ENCODE measurements at places on chromosomes 6 and 20.

DNA sequence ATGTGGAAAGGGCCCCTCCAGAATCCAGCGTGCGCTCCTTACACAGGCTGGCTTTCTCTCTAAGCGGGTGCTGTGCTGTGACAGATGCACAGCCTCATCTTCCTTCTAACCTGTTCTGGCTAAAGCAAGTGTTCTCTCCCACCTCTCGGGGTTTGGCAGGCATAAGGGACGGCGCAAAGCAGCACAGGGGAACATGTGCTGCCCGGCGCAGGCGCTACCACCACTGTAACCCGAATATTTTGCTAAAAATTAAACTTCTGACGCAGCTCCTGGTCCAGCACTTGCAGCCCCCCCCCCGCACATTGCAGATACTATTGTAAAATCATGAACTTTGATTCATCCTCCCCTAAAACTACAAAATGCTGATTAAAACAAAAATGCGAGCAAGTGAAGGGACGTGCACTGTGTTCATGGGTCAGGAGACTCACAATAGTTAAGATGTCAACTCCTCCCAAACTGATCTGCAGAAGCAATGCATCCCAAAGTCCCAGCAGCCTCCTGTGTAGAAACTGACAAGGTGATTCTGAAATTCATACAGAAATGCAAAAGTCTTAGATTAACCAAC lies 43.0 kb downstream of the TAF4 start:
- no peak for DNase-seq

- no peak for DNase-seq
These were observed 485.8 kb upstream of the CITED2 start for GRCh38 chr6:139860203-139860602.

- no peak for DNase-seq
These were observed 159.4 kb upstream of the CITED2 start for GRCh38 chr6:139533573-139534471.

DNA sequence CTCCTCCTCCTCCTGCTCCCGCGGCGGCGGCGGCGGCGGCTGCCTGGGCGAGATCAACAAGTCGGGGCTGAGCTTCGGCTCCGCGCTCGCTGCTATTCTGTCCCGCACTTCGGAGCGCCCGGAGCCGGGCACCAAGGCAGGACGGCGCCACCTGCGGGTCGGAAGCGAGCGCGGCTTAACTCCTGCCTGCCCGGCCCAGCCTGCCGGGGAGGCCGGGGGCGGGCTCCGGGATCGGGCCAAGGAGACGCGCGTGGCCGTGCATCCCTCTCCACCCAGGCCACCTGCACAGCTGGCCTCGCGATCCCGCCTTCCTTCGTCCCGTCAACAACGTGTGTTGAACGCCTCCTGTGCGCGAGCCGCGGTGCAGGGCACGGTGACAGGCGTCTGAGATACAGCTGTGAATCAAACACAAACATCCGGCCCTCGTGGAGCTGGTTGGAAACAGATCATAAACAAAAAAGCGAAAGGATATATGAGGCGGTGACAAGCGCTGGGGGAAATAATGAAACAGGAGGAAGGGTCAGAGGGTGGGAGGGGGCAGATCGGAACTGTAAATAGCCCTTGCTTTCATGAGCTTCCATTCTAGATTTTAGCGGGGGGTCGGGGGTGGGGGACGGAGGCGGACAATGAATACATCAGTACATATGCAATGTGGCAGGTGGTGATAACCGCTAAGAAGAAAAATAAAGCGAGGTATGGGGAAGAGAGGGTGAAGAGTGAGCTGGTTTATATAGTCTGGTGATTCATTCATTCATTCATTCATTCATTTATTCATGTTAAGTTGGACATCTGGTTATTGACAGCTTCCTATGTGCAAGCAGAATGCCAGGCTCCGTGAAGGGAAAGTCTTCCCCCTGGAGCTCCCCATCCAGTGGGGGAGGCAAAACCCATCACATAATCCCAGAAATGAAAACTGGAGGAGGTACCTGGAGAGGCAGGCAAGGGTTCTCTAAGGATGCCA lies 2.0 kb upstream of the KCNB1 start:
- peak; percentile 72 for DNase-seq

DNA sequence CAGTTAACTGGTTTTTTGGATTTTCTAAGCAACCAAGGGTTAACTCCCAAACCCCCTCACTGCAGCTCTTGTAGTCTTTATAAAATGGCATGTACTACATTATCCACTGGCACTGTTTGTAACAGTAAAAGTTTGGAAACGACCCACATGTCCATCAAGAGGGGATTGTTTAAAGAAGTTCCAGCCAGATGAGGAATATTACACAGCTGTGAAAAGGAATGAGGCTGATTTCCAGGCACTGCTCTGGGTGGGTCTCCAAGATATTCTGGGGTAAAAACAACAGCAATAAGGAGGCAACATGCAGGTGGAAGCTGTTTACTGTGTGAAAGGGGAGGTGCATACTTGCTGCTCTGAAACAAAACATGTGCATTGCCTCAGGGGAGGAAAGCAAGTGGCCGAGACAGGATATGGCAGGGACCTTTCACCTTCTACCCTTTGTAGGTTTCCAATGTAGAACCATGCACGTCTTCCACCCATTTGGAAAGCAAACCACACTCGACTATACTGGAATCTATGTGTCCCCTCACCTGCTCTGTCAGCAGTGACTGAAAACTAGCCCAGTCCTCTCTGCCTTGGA lies 51.9 kb downstream of the GRM4 start:
- DNase-seq: no peak

DNA sequence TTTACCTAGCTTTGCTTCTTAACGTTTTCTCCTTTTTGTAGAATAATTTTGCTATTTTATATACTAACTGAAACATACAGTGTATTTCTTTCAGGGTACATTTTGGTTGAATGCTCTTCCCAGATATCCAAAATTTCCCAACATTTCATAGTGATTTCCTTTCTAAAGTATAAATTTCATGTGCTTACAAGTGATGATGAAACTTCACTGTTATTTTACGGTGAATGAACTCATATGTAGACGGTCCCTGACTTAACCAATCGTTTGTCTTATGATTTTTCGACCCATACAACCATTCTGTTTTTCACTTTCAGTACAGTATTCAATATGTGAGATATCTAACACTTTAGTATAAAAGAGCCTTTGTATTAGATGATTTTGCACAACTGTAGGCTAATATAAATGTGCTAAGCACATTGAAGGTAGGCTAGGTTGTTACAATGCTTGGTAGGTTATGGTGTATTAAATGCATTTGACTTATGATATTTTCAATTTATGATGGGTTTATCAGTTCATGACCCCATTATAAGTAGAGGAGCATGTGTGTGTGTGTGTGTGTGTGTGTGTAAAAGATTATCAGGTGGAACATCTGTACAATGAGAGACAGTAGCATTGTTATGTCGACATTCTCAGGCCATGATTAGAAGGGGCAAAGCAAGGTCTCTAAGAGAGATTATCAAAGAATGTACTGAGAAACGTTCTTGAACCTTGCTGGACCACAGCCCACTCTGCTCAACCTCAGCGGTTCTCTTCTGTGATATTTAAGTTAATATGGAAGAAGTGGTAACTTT lies 20.9 kb downstream of the HIVEP1 start:
- no peak for DNase-seq

GRCh38 chr6:4909063-4909706 lies 94.7 kb downstream of the RPP40 start:
- DNase-seq: no peak

GRCh38 chr20:14142171-14142570 lies 146.9 kb downstream of the MACROD2 start:
- DNase-seq: no peak

- peak; percentile 40 for DNase-seq
These were observed 47.5 kb downstream of the DSTN start for GRCh38 chr20:17617212-17617867.

- no peak for DNase-seq
These were observed 4.0 kb downstream of the ZBTB2 start for GRCh38 chr6:151387175-151387970.

- no peak for DNase-seq
These were observed 378.0 kb upstream of the FLRT3 start for GRCh38 chr20:14715400-14715799.

- DNase-seq: no peak
These were observed 34.9 kb downstream of the ASCC3 start for GRCh38 chr6:100846276-100846675.

GRCh38 chr6:147434076-147434475 lies 74.4 kb upstream of the SAMD5 start:
- DNase-seq: no peak

DNA sequence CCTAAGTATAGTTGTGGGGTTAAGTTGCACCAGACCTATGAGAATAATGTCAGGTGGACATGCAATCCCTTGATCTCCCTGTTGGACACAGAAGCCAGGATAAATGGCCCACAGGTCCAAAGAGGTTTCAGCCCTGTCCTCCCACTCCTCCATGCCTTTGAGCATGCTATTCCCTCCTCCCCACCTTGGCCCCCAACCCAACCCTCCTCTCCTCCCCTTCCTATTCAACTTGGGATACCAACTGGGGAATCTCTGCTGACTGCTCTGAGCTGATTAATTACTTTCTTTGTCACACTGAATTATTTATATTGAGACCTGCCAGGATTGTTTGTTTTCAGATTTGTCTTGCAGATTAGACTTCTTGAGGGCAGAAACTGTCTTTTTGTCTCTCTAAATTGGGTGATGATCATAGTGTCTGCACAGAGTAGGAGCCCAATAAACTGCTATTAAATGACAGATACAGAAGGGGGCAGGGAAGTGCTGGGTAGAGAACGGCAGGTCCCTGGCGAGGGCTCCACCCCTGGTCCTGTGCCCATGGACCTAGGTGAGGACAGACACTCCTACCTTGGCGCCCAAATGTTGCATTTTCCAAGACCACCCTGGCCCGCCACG lies 120.9 kb downstream of the UNC5CL start:
- no peak for DNase-seq

DNA sequence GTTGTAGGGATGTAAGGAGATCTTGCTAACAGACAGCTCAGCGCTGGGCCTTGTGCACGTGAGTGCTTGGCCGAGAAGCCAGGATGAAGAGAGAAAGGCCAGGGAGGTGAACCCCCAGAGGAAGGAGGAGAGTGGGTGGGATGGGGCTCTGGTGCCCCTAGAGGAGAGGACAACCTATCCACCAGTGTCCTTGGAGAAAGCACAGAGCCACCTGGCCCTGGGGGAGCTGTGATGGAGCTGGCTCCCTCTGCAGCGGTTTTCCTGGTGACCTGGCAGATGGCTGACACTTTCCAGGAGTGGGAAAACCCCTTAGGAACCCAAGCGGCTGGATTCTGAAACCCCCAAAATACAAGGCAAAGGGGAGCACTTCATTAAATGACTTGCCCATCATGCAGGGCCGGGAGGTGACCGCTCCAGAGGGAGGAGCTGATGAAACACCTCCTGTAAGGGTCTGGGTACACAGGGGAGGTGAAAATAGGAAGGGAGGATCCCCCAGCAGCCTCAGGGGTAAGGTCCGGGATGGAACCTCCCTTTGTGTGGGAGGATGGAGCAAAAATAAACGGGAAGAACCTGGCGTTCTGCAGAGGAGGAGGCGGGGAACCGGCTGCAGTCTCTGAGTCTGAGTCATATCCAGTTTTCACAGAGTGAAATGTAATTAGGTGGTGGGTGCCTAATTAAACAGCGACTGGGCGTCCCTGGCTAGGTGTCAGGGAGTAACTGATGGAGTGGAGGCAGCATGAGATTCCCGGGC lies 80.4 kb downstream of the SULF2 start:
- no peak for DNase-seq

GRCh38 chr6:7953753-7954152 lies 43.2 kb upstream of the TXNDC5 start:
- DNase-seq: no peak

GRCh38 chr6:160733050-160733646 lies 31.1 kb downstream of the PLG start:
- peak; percentile 15 for DNase-seq

DNA sequence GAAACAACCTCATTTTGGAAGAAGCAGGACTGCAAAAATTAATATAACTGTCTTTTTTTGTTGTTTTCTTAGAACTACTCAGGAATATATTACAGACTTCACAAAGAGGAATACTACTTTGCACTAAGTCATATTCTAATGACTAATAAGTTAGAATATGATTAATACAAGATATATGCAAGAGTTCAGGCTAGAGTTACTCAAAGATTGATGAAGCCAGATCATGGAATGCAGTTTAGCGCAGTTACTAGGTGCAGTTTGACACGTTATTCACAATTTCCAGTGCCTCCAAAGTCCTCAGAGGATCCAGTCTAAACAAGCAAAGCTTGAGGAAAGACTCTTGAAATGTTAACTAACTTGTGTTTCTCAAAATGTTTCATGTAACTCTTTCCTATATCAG lies 1.2 kb upstream of the MYCT1 start:
- DNase-seq: no peak

GRCh38 chr6:125078602-125079321 lies 74.8 kb upstream of the TPD52L1 start:
- DNase-seq: no peak

DNA sequence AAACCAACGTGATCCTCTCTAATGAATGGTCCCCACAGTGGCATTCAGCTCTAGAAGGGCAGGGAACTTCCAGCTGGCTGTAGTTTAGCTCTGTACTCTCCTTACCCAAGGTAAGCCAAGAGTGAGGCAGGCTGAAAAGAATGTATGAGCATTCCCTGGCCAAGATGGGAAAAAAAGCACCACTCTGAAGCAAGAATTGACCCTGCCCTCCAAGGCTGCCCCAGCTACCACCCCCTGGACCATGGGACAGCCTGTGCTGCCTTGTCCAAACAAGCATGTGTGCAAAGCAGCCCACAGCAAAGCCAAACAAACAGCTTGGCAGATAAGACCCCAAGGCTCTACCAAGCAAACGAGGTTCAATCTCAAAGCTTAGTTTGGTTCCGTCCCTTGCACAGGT lies 73.9 kb downstream of the GFOD1 start:
- no peak for DNase-seq

- DNase-seq: no peak
These were observed 43.4 kb downstream of the ENPP1 start for GRCh38 chr6:131851049-131851769.

GRCh38 chr20:42494290-42494689 lies 695.4 kb downstream of the PTPRT start:
- DNase-seq: no peak

- no peak for DNase-seq
These were observed 39.5 kb downstream of the SPDEF start for GRCh38 chr6:34516391-34517324.

DNA sequence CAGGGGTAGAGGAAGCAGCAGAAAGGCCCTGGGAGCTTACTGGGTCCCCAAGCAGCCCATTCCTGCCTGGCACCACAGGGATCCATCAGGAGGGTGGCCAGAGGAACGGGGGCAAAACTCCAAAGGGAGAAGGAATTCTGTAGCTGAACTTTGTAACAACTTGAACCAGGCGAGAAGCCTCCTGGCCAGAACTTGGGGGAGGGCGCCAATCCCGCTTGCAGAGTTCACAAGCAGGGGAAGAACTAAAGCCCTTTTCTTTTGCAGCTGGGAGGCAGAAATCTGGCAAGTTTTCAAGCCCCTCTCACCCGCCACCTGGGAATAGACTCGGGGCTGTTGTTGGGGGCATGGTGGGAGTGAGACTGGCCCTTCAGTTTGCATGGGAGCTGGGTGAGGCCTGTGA lies 189.1 kb downstream of the PHF3 start:
- no peak for DNase-seq

GRCh38 chr6:112946051-112946450 lies 598.9 kb downstream of the RFPL4B start:
- no peak for DNase-seq

- no peak for DNase-seq
These were observed 155.5 kb downstream of the GJA1 start for GRCh38 chr6:121590916-121591315.

All from stimulated activated CD4-positive, alpha-beta T cell treated with anti-CD3 and anti-CD28 coated beads, Interleukin-1b, Interleukin-23, amount 100 ng/mL, for 48 hours (primary cell).